ENCODE measurements at places on chromosomes 4 and X.
A peak's percentile ranks its signal among the peaks of the same experiment; 100 is the strongest.

DNA sequence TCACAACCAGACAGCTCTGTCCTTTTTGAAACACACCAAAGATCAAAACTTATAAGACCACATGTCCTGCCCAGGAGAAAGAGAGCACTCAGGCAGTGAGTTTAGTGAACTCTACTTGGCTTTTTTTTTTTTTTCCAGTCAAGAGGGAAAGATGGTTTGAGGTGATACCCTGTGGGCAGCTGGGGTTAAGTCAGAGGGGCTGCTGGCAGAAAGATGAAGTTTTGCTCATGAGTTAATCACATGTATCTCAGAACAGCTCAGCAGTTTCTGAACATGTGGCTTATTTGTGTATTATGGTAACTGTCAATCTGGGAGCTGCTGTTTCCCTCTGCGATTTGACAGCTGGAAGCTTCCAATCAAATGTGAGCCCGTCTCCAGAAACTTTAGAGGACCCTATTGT lies 56.4 kb upstream of the MAP3K15 start:
- DNase-seq = no peak

GRCh38 chr4:54558889-54559677 lies 98.7 kb upstream of the KIT start:
- no peak for DNase-seq

DNA sequence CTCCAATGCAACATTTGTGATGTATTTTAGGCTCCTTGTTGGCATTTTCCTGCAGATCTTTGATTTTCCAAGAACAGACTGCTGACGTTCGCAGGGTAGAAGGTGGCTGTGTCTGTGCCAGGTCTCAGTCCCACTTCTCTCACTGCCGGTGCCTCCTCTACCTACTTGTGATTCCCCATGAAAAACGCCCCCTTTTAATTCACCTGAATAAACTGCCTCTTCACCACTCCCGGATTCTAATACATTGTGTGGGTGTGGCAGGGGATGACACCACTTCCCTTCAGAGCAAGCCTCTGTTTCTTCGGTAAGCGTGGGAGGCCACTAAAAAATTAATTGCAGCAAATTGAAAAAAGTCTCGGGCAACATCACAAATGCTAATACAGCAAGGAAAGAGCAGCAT lies 96.1 kb upstream of the FAM9B start:
- DNase-seq = no peak

DNA sequence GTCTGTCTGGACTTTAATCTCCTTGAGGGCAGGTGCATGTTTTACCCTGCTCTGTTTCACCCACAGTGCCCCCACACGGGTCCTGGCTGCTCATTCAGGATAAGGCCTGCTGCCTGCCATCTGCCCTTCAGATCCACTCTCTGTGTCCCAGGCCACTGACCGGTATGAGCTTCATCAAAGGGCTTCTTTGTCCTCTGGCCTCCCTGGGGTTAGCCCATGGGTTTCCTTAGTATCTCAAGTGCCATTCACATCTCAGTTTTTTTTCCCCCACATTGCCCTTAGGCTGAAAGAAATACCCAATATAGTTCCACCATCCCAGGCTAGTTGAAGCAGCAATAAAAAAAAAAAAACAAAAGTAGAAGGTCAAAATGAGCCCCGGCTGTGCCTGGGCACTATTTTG lies 9.3 kb downstream of the CD99L2 start:
- no peak for DNase-seq

DNA sequence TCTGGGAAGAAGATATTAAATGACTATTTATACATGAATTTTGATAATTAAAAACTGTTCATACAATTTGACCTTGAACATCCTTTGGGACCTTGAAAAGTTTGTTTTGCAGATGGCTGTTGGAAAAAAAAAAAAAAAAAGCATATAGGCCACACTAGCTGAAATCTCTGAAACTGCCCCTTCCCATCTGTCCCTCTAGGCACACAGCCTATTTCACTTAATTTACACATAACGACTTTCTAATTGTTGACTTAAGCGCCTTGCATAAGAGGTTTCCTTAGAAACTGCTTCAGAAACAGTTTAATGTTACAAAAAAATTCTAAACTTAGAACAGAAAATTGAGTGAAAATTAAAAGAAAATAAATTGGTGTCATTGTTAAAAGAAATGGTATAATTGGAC lies 131.0 kb downstream of the COX18 start:
- no peak for DNase-seq

DNA sequence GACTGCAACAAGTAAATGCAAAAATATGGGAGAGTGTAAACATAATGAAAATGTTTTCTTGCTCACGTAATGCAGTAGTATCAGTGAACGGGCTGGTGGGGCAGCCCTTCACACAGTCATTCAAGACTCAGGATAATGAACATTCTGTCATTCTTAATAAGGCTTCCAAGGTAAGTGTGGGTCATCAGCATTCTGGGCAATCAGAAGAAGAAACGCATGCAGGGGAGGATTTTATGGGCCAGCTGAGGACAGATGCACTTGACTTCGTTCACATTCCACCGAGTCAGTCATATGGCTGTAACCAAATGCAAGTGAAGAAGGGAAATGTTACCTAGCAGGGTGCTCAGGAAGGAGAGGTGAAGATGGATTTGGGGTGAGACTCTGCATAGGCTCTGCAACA lies 68.0 kb upstream of the MAP9 start:
- DNase-seq = no peak

DNA sequence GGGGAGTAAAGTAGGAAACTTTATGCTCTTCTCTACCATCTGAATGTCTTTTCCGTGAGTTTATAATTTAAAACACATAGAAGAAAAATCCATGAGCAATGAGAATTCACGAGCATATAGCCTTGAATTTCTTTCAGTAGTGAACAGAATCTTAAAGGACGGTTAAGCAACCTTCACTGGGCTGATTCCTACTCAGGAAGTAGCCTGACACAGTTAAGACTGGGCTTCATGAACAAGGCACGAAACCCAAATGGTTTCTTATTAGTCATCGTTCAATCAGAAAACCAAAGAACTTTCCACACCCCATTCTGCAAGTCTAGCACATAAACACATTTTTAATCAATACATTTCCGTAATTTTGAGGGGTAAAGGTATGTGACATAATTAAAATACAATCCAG lies 95.8 kb downstream of the SH3KBP1 start:
- DNase-seq = no peak

GRCh38 chr4:3530051-3530450 lies 2.2 kb downstream of the LRPAP1 start:
- DNase-seq = no peak

- DNase-seq = no peak
These were observed 702 bp downstream of the TSPAN5 start for GRCh38 chr4:98657531-98658286.

GRCh38 chrX:154026136-154027021 lies 6.7 kb upstream of the IRAK1 start:
- DNase-seq = no peak

- DNase-seq = no peak
These were observed 86.3 kb upstream of the MAML3 start for GRCh38 chr4:140240237-140240636.

DNA sequence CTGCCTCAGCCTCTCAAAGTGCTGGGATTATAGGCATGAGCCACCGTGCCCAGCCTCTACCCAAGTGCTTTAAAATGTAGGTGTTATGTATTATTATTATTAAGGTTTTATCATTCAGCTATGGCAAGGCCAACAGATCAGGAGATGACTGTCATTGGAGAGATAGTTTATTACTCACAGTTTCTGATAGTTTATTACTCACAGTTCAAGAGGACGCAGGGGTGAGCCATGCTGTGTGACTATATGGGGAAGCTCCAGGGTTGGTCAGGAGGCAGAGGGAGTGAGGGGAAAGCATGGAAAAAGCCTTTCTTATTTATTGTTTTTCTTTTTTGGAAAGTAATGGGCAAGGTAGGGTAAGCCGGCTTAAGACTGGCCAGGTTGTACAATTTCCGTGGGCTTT lies 25.4 kb upstream of the ARSD start:
- no peak for DNase-seq

GRCh38 chr4:1565598-1566295 lies 118.4 kb downstream of the FAM53A start:
- DNase-seq = no peak

DNA sequence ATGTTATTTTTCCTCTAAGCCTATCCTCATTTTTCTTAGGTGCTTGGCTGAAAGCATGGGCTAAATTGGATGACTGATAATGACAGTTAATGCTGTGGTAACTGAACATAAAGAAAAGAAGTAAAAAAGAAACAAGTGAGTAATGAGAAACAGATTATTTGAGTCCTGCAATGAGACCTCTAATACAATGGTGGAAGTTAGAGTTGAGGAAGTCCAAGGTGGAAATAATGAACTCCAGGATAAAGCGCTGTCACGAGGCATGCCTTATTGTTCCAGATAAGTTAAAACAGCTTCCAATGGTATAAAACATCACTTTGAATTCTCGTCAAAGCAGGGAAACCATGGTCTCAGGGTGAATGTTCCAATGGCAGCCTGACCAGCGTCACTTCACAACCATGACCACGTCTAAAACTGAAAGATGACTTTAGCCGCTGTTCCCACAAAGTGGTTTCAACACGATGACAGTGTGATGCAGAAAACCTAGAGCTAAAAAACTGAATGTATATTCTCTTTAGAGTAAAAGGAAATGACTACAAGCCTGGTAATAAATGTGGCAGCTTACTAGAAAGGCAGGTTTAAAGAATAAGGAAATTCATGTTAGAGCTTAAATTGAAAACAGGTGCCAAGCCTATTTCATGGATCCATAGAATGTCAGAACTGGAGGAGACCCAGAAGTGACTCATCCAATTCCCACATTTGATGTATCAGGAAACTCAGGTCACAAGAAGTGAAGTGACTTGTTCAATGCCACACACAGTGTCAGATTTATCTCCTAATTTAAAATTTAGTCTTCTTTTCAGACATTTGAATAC lies 202.6 kb upstream of the GYPA start:
- DNase-seq = no peak

GRCh38 chr4:76213415-76214176 lies at the start of gene SCARB2:
Gene SCARB2 (minus strand): TSS chr4:76213824. CDS start chr4:76213543, 281 bp downstream.
- peak; percentile 62 for DNase-seq

DNA sequence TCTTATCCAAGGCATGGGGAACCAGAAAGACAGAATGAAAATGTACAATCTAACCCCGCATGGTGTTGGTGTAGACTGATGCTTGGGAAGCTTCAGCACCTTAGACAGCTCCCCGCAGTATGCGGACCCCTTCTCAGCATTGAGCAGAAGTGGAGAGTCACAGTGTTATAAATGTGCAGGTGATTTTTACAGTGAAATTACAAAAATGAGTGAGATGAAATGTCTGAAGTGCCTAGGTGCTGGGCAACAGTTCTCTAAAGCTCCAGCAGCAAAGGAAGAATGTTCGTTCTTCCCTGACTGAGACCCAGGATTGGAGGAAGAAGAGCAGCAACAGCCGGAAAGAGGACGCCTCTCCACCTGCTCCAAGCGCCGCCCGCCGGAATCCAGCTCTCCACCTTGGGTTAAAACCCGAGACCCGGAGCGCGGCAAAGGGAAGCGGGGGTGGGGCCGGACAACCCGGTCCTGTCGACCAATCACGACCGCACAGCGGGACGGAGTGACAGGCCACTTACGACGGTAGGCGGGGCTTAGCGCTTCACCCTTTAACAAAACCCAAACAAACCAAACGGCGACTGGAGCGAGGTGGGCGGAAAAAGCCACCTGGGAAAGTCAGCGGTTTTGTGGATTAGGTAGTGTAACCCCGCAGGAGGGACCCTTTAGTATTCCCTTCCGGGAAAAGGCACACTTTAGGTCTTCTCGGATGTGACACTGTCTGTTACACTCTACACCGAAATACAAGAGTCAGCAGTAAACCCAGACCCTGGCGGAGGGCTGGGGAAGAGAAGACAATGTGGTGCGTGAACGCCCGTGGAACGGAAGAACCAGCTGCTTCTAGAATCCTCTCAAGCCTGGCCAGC lies at the start of gene GLRA3:
GLRA3 (minus strand) TSS at position 403 of the 857 bp plus-strand sequence. CDS start 436 bp downstream, outside the sequence.
- DNase-seq = no peak

DNA sequence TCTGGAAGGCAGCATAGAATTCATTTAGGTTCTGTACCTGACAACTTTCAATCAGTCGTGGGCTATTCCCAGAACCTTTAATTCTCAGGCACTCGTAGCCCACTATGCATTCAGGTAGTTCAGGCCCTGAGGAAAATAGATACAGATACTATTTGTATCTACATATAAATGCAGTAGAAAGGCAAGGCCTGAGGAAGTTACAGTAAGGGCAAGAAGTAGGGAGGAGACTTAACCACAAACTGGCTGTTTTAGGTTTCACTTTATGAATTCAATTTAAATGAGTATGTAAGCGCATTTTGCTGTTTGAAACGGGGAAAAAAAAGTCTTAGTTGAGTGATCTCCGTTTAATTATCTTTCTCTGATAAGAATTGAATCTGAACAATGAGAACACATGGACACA lies 529.4 kb upstream of the ATOH1 start:
- no peak for DNase-seq
